CD4-positive, alpha-beta T cell treated with Interleukin-1 beta for 1 hour (primary cell): ENCODE measurements at places on chromosomes 3 and 15.

DNA sequence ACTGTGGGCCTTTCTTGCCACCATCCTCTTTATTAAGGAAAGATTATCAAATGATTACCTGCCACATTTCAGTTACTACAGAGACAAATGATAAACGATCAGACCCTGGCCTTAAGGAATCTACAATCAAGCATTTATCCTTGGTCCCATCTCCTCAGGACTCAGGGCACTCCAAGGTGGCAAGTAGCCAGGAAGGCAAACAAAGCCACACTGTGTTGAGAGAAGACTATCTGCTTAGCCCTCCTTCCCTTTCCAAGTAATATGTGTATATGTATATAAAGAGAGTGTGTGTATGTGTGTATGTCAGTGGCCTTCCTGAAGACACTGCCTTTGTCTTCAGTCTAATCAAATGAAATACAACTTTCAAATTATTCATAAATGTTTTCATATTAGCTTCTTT is 490.1 kb upstream of the ATP11B start:
- no peak for DNase-seq

DNA sequence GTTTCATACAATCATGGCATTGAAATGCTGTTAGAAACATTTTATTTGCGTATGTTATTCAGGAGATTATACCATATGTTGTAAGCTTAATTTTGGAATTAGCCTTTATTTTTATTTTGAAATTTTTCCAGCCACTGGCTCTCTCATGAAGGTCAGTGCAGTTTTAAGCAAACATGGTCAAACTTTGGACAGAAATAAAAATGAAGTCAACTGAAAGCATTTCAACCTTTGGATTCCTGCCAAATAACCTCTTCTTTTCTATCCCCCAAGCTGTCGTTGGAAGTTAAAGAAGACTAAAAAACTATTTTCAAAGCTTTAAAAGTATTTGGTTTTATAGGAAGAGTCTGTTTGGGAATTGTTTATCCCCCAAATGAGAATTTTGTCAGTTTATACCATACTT is 846.6 kb downstream of the MCTP2 start:
- no peak for DNase-seq

- DNase-seq, result peak; percentile 35
Measured at GRCh38 chr15:58748852-58749531, 515 bp downstream of the ADAM10 start.

GRCh38 chr15:70109978-70110377 is 12.3 kb upstream of the TLE3 start:
- DNase-seq, result no peak

DNA sequence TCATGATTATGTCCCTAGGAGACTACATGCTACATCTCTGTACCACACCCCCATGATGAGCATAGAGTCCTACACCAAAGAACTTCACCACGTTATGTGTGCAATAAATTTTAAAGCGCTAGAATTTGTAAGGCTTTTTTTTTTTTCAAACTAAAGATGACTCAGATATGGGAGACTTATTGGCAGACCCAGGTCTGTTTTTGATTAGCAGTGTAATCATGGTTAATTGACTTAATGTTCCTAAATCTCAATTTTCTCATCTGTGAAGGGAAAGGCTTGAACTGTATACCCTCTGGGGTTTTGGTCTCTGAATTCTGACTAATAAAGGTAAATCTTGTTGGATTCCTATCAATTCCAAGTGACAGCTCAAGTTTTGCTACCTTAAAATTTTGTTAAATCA is 26.4 kb downstream of the ABI3BP start:
- DNase-seq, result no peak

DNA sequence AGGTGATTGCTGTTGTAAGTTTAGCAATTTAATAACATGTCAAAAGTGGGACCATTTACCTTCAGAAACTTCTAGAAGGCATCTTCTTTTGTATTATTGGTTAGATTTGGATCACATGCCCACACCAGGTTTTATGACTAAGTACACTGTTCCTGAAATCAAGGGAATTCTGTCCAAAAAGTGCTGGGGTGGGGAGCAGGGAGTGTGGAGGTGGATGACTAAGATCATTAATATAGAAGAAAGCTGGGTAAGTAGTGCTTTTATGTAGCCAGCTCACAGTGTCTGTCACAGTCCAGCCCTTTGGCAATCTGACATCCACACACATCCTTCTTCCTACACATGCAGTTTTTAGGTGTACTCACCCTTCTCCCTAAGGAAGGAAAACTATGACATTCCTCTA is 120.0 kb downstream of the TMCO5A start:
- no peak for DNase-seq

- DNase-seq, result no peak
Measured at GRCh38 chr3:8650583-8651416, 6.2 kb upstream of the SSUH2 start.

- no peak for DNase-seq
Measured at GRCh38 chr3:62284442-62284841, 88.9 kb downstream of the FEZF2 start.

DNA sequence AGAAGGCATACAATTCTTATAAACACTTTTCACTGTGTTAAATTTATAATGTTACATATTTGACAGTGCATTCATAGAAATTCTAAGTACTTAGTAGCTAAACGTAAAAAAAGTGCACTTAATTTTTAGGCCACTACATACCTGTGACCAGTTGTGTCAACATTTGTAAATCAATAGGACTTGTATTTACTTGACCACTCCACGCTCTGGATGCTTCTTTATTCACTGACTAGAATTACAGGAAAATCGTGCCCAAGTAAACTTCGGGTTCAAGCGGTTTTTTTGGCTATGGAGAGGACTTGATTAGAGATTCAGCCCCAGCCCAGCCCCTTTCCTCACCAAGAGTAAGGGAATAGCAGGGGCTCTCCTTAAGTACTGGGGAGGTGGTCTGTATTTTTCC is 21.8 kb downstream of the WDR53 start:
- DNase-seq, result no peak

DNA sequence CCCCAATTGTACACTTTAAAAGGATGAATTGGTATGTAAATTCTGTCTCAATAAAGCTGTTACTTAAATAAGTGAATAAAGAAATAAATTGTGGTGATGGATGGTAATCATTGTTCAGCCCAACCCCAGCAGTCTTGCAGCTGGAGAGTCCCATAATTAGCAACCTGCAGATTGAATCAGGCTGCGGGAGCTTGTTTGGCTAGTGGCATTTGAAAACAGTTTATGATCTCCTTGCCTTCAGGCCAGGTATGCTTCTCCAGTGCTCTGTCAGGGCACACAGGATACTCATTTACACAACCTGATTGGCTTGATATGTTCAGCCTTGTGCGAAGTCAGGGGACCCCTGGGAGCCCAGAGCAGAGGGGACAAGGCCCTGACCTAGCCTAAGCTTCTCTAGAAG is 16.5 kb upstream of the TSEN2 start:
- DNase-seq, result no peak

DNA sequence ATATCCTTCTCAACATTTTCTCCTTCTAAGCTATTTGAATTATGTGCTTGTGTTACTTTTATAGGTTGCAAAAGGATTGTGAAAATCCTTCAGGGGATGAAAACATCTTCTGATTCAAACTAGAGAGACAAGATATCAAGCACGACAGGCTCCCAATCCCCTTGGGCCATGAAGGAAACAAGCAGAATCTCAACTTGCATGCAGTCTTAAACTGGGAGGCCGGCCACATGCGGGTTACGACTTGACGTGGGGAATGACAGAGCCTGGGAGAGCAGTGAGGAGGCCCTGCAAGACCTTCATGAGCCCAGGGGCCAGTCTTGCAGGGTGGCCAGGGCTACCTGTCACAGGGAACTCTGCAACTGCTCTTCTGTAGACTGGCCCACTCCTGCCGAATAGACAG is 94.4 kb downstream of the SCN11A start:
- DNase-seq, result no peak

- no peak for DNase-seq
Measured at GRCh38 chr3:146529021-146529420, 15.4 kb downstream of the PLSCR1 start.

- no peak for DNase-seq
Measured at GRCh38 chr3:149588909-149589308, 68.9 kb downstream of the WWTR1 start.

DNA sequence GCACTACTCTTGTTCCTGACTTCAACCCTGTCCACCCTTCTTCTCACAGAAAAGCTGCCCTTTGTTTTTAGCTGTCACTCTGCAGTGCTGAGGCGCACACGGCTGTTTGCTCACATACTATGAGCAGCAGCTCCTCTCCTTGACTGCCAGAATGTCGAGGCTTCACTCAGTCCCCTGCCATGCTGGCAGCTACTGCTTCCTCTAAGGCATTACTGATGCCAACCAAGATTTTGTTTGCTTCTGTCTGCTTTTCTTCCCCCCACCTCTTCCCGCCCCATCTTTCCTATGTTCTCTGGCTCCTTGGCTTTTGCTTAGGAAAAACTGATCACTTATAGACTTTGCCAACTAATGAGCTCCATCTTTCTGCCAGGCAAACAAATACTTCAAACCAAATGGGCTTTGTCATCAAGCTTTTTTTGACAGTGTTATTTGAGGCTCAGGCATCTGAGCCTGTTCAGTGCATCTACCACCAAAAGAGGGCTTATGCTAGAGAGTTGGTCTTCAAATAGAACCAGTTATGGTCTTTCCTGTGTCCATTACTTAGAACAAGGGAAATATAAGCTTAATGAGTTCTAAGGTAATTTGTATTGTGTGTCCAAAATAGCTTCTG is 81.0 kb downstream of the FBXL2 start:
- no peak for DNase-seq

DNA sequence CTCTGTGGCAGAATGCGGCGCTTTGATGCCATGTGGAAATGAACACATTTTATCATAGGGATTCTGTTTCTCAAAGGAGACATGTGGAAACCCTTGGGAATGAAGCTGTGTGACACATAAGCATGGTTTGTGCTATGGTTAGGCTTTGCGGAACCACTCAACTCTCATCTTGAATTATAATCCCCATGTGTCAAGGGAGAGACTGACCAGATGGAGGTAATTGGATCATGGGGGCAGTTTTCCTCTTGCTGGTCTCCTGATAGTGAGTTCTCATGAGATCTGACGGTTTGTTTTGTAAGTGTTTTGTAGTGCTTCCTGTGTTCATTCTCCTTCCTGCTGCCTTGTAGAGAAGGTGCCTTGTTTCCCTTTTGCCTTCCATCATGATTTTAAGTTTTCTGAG is 1109.2 kb upstream of the ALCAM start:
- no peak for DNase-seq

DNA sequence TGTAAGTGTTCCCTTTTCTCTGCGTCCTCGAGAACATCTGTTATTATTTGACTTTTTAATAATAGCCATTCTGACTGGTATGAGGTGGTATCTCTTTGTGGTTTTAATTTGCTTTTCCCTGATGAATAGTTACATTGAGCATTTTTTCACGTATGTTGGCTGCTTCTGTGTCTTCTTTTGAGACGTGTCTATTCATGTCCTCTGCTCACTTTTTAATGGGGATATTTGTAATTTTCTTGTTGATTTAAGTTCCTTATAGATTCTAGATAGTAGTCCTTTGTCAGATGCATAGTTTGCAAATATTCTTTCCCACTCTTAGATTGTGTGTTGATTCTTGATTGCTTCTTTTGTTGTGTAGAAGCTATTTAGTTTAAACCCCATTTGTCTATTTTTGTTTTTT is 179.2 kb downstream of the DOCK3 start:
- no peak for DNase-seq

GRCh38 chr15:92715758-92716157 is 60.2 kb upstream of the FAM174B start:
- no peak for DNase-seq

- DNase-seq, result no peak
Measured at GRCh38 chr15:87245592-87245991, 1010.9 kb downstream of the NTRK3 start.

DNA sequence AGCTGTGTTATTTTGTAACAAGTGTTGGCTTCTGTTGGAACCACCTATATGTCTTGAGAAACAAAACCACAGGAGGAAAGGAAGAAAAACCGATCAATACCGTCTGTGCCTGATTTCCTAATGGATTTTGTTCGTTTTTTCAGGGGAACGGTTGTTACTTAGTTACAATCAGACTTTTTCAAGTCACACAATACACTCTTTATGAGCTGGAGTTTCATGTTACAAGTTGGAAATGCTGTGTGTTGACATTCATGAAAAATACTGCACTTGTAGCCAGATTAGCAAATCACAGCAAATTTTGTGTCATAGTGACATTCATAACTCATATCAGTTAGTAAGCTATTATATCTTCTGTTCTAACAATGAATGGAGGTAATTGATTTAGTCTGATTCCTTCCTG is 78.9 kb downstream of the SLTM start:
- DNase-seq, result no peak

DNA sequence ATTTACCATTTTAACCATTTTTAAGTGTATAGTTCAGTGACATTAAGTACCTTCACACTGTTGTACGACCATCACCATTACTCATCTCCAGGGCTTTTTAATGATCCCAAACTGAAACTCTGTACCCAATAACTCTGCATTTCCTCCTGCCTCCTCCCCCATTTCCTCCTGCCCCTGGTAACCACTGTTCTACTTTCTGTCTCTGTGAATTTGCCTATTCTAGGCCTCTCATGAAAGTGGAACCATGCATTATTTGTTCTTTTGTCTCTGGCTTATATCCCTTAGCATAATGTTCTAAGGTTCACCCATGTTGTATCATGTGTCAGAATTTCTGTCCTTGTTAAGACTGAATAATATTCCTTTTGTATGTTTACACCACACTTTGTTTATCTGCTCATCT is 154.2 kb downstream of the MECOM start:
- no peak for DNase-seq

GRCh38 chr3:194135516-194135805 is 487 bp upstream of the HES1 start:
- DNase-seq, result no peak

- no peak for DNase-seq
Measured at GRCh38 chr15:44706946-44707636, 4.0 kb downstream of the PATL2 start.
